ENCODE measurements at places on chromosomes 4 and X. TPM values are rescaled to one million over a fixed set of nuclear protein-coding genes. Genes with fewer than 3 reads are reported as not detected.

LRBA gene
- 46.1 TPM for total RNA-seq

SERPINA7 gene
- total RNA-seq = not detected

GSX2 gene
- total RNA-seq = not detected

L1CAM gene
- total RNA-seq = 0.13 TPM

MAGEA9B gene
- not detected for total RNA-seq

SUPT20HL1 gene
- total RNA-seq = under 0.01 TPM

ETFDH gene
- total RNA-seq = 34.9 TPM

HAND2 gene
- total RNA-seq = 48.7 TPM

CCDC149 gene
- total RNA-seq = 18.2 TPM

SAT1 gene
- total RNA-seq = 182 TPM

CD99 gene
- 327 TPM for total RNA-seq

FHIP1A gene
- total RNA-seq = under 0.01 TPM

AADAT gene
- 3.3 TPM for total RNA-seq

IL2 gene
- total RNA-seq = not detected

BEND2 gene
- total RNA-seq = not detected

SYP gene
- total RNA-seq = 0.66 TPM

CT47B1 gene
- total RNA-seq = not detected

POLN gene
- 2.2 TPM for total RNA-seq

ERVMER34-1 gene
- not detected for total RNA-seq

PCDH10 gene
- 50.9 TPM for total RNA-seq

REELD1 gene
- not detected for total RNA-seq

USP26 gene
- total RNA-seq = not detected

GK gene
- 5.5 TPM for total RNA-seq

GJB1 gene
- not detected for total RNA-seq

Data from aortic smooth muscle cell (primary cell).